Panc1 (cell line): ENCODE measurements at places on chromosomes 6 and 20. TPM values are rescaled to one million over a fixed set of nuclear protein-coding genes. Genes with fewer than 3 reads are reported as not detected.
A peak's percentile ranks its signal among the peaks of the same experiment; 100 is the strongest.

The BHLHE23 gene
- total RNA-seq, result not detected

The HLA-DOB gene
- 0.39 TPM for total RNA-seq

The WFDC5 gene
- not detected for total RNA-seq

The IRAK1BP1 gene
- 2.2 TPM for total RNA-seq

The SLC17A1 gene
- total RNA-seq, result not detected

The RAET1G gene
- 1.2 TPM for total RNA-seq

The MMP24 gene
- 7.1 TPM for total RNA-seq

The TMEM30A gene
- total RNA-seq, result 130 TPM

The SCGN gene
- not detected for total RNA-seq

The HLA-DOA gene
- total RNA-seq, result 0.08 TPM

DNA sequence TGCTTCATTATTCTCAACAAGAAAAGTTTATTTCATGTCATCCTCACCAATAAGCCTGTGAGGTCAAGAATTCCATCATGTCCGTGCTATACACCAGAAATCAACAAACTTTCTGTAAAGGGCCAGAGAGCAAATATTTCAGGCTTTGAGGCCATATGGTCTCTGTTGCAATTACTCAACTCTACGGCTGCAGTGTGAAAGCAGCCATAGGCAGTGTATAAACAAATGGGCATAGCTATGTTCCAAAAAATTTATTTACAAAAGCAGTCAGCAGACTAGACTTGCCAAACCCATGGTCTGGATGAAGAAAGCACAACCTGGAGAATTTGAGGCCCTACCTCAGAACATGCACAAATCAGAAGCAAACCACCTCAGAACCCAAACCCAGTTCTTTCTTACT is 118.5 kb downstream of the PCSK2 start:
- DNase-seq, result no peak
- no peaks in the 10 kb centered on the region for H3K4me1 ChIP-seq
- no peaks in the 10 kb centered on the region; the same call in 1 of the 2 replicates for H3K27me3 ChIP-seq
- no peaks in the 10 kb centered on the region for H3K36me3 ChIP-seq

DNA sequence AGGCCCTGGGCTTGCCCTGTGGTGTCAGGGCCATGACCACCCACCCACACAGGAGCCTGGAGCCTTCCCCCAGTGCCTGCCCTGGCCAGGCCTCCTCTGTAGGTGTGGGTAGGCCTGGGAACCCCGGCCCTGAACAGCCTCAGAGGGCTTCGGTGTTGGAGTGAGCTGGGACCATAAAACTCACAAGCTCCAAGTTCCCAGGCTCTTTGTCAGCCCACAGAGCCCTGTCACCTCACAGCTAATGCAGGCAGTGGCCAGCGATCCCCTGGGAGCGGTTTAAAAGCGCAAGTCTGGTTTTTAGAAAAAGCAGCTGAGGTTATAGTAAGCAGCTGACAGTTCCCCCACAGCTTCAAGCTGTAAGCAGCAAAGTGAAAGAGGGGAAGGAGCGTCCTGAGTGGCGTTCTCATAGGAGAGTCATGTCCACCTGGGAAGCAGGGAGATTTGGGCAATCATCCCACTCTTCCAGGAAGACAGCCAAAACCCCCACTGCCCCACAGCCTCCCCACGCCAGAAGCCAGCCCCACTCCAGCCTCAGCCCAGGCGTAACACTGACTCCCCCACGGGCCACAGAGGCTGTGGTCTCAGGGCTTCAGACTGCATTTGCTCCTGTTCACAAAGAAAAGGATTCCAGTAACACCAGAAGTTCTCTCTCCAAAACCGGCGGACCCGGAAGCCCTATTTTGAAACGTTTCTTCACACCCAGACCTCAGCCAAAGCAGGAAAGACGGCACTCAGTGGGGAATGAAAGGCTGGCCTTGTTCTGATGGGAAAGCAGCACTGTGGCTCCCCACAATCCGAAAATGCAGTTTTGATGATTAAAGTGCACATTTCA is 34.3 kb upstream of the FOXC1 start:
- no peaks in the 10 kb centered on the region for H3K36me3 ChIP-seq
- no peak overlapping the region for H3K4me3 ChIP-seq
- no peaks in the 10 kb centered on the region; the same call in none of the 2 replicates for H3K27me3 ChIP-seq
- DNase-seq, result no peak

GRCh38 chr20:38514947-38515346 is 42.3 kb downstream of the RALGAPB start:
- DNase-seq, result no peak
- peaks cover 10% of the 10 kb centered on the region; the same call in 1 of the 2 replicates for H3K36me3 ChIP-seq
- no peak overlapping the region for H3K27ac ChIP-seq
- no peak overlapping the region for H3K4me3 ChIP-seq
- H3K4me1 ChIP-seq, result peaks cover 3% of the 10 kb centered on the region

- no peaks in the 10 kb centered on the region for H3K36me3 ChIP-seq
- no peaks in the 10 kb centered on the region for H3K27me3 ChIP-seq
- no peak for DNase-seq
- no peak overlapping the region for H3K4me3 ChIP-seq
Observed at GRCh38 chr6:121867095-121867494, 431.6 kb downstream of the GJA1 start.

- H3K4me3 ChIP-seq, result no peak overlapping the region
- H3K27ac ChIP-seq, result no peak overlapping the region
- H3K27me3 ChIP-seq, result no peaks in the 10 kb centered on the region
- no peak for DNase-seq
- H3K36me3 ChIP-seq, result peaks cover 20% of the 10 kb centered on the region
Observed at GRCh38 chr6:158608221-158608620, 36.3 kb downstream of the DYNLT1 start.

GRCh38 chr6:33092385-33092784 is 16.6 kb downstream of the HLA-DPB1 start:
- DNase-seq, result no peak
- peaks cover 27% of the 10 kb centered on the region for H3K27me3 ChIP-seq
- no peaks in the 10 kb centered on the region for H3K36me3 ChIP-seq
- H3K4me1 ChIP-seq, result no peaks in the 10 kb centered on the region

GRCh38 chr6:169172946-169173345 is 80.7 kb downstream of the THBS2 start:
- no peaks in the 10 kb centered on the region for H3K27me3 ChIP-seq
- no peak for DNase-seq
- H3K4me3 ChIP-seq, result no peak overlapping the region
- no peak overlapping the region for H3K27ac ChIP-seq
- no peaks in the 10 kb centered on the region for H3K36me3 ChIP-seq
- H3K4me1 ChIP-seq, result peaks cover 7% of the 10 kb centered on the region; the same call in 1 of the 2 replicates

DNA sequence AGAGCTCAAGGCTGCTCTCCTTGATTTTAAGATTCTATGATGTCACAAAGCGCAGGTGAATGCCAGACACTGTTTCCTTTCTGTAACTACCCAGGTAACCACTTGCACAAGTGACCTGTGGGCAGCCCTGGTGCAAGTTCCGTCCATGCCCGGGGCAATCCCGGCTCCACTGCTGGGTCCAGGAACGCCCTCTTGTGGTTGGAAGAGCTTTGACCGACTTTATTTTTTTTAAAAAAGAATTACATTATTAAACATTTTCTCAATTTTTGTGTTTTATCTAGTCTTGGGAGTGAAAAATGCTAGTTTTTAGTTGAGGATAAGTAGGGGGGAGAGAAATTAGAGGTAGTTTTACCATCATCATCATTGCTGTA is 695.2 kb downstream of the QKI start:
- no peaks in the 10 kb centered on the region for H3K4me1 ChIP-seq
- H3K27ac ChIP-seq, result no peak overlapping the region
- H3K36me3 ChIP-seq, result no peaks in the 10 kb centered on the region
- H3K4me3 ChIP-seq, result no peak overlapping the region
- no peaks in the 10 kb centered on the region for H3K27me3 ChIP-seq

- no peak for DNase-seq
- H3K27ac ChIP-seq, result no peak overlapping the region
- no peaks in the 10 kb centered on the region for H3K4me1 ChIP-seq
- H3K36me3 ChIP-seq, result no peaks in the 10 kb centered on the region
Observed at GRCh38 chr20:54517241-54517975, 42.0 kb downstream of the DOK5 start.

DNA sequence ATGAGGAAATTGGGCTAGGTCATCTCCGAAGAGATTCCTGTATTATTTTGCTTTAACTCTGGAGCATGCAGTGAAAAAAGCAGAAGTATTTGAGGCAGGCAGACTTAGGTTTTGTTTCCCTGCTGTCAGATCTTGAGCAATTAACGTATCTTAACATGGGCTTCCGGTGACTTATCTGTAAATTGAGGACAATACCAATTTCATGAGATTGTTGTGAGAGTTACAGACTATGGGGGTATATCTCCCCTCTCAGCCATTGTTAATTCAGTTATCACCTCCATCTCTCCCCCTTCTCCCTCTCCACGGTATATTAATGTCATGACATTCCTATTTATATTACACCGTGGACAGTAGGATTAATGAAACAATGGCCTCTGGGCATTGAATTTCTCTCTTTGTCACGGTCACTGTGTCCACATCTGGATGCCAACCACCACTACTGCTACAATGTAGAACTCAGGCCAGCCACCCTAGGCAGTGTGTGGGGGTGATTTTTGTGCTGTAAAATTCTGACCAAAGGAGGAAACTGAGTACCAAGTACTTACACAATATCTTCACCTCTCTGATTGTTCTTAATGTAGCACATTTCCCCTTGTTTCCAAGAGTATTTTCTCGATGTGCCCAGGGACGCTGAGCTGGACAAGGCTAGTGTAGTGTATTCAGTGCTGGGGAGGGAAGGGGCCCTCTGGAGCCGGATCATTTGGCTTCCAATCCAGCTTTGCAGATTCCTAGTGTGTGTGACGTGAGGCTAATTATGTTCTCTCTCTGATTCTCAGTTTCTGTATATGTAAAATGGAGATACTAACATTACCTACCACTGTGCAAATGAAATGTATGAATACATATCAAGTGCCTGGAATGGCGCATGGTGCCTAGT is 77.2 kb downstream of the GCNT2 start:
- H3K4me3 ChIP-seq, result no peak overlapping the region
- no peaks in the 10 kb centered on the region for H3K36me3 ChIP-seq
- H3K4me1 ChIP-seq, result peaks cover 13% of the 10 kb centered on the region; the same call in 1 of the 2 replicates

DNA sequence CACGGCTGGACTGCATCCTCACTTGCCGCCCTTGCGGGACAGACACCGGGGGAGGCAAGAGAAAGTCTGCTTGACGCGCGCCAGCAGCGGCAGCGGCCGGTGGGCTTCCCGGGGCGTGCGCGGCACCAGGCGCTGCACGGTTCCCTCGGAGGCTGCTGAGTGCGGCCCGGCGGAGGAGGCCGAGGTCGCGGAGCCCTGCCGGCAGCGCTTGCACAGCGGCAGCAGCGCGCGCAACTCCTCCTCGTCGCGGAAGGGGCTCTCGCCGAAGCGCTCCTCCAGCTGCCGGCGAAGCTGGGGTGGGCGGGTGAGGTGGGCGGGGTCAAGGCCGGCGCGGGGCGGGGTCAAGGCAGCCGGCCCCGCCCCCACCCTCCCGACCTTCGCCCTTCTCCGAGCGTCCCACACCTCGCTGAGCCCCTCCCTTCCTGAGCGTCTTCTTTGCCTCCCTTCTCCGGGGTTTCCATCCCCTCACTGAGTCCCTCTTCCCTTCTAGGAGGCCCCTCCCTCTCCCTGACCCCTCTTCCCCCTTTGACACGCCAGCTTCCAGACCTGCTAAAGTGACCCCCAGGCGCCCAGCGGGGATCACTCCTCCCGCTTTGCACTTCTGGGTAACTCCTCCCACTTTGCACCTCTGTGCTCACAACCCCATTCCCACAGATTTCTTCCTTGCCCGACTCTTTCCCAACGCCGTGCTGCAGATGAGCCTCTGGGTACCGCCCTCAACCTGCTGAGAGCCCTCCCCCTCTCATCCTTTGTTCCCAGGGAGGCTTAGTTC is 8.8 kb downstream of the DUSP15 start:
- no peak for DNase-seq
- H3K4me1 ChIP-seq, result peaks cover 18% of the 10 kb centered on the region
- H3K36me3 ChIP-seq, result no peaks in the 10 kb centered on the region
- peak overlapping the region; percentile 49 for H3K4me3 ChIP-seq
- H3K27ac ChIP-seq, result peak overlapping the region; percentile 57
- no peaks in the 10 kb centered on the region for H3K27me3 ChIP-seq

DNA sequence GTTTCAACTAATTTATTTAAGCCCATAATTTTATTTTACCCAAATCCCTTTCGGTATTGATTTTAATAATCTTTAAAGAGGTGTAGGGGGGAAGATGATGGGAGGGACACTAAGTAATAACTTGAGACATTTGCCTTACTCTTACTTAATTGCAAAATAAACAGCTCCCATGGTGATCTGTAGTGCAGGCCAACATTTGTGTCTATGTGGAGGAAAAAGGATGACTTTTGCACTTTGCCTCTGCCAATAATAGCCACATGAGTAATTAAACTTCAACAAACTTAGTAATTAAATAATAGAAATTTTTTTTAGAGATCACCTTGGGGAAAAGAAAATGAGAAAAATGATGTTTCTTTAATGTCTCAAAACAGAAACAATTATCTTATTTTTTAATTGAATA is 29.9 kb upstream of the CD2AP start:
- no peaks in the 10 kb centered on the region for H3K36me3 ChIP-seq
- no peak overlapping the region for H3K4me3 ChIP-seq
- no peak for DNase-seq
- no peak overlapping the region for H3K27ac ChIP-seq
- H3K27me3 ChIP-seq, result no peaks in the 10 kb centered on the region

GRCh38 chr6:88566746-88567534 is 396.5 kb downstream of the RNGTT start:
- H3K27ac ChIP-seq, result no peak overlapping the region
- H3K27me3 ChIP-seq, result no peaks in the 10 kb centered on the region
- DNase-seq, result no peak
- no peaks in the 10 kb centered on the region for H3K36me3 ChIP-seq
